Thoracic aorta (tissue), 2 donors: ENCODE measurements at places on chromosomes 16 and 17.

GRCh38 chr17:56624309-56624708 is 30.8 kb downstream of the NOG start:
- DNase-seq, result no peak

GRCh38 chr16:26645614-26646013 is 421.1 kb upstream of the C16orf82 start:
- no peak for DNase-seq

DNA sequence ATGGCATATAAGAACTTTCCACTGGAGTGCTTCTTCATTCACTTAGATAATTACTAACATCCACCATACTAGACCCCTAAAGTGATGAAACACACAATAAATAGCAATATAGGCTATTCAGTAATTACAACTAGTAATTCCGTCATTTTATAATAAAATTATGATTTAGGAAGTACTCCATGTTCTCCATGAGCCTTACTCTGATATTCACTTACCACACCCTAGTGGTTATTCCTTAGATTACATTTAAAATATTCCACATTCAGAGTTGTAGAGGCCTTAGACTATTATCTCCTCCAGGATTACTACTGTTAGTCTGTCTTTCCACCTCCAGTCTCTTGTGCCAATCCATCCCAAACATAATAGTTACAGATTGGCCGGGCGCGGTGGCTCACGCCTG is 62.4 kb downstream of the STH start:
- no peak for DNase-seq

GRCh38 chr16:73058221-73058615 is 10.3 kb upstream of the ZFHX3 start:
- DNase-seq, result no peak

DNA sequence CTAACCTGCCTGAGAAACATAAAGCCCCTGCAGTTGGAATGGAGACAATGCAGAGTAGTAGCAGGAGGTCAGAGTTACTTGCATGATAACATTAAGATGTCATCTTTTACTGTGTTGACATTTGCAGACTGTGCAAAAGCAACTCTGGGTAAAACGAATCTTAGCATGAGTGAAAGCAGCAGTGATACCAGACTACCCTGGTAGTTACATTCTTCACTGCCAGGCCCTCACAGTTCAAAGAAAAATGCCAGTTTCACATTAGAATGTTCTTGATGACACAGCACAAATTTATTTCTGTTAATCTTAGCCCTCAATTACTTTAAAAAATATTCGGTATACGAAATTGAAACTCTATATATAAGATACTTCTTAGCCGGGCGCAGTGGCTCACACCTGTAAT is 12.2 kb downstream of the MPHOSPH6 start:
- DNase-seq, result no peak

DNA sequence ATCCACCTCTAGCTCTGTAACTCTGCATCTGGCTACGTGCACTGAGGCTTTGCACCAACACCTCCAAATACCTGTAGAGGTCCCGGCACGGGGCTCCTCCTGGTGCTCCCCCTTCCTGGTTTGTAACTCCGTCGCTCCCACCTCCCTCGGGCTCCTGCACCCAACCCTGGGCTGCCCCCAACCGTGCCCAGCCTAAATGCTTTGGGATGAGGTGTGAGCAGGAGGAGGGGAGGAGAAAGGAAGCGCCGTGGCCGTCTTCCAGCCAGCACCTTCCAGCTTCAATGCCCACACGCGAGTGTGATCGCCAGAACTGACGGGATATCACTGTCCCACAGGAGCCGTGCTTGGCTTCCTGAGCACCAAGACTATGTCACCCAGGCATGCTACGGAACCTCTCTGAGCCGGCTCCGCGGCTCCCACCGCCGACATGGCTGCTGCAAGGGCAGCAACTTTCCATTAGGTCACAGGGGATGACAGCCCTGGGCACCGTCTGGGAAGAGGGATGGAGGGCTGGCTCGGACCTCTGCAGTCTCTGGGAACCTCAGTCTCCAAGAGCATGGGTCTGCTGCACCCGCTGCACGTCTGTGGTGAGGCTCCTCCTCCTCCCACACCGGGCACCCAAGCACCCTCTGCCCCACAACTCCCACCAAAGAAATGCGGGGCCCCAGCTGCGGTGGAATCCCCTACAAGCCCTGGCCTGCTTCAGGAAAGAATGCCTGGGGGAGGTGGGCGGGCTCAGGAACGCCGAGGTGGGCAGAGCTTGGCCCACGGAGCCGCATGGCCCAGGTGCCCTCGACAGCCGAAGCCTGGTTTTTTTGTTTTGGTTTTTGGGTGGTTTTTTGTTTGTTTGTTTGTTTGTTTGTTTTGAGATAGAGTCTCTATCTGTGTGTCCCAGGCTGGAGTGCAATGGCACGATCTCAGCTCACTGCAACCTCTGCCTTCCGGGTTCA is 6.4 kb upstream of the SLC38A10 start:
- no peak for DNase-seq

GRCh38 chr16:67236563-67237395 is 9.8 kb downstream of the TMEM208 start:
- no peak for DNase-seq

DNA sequence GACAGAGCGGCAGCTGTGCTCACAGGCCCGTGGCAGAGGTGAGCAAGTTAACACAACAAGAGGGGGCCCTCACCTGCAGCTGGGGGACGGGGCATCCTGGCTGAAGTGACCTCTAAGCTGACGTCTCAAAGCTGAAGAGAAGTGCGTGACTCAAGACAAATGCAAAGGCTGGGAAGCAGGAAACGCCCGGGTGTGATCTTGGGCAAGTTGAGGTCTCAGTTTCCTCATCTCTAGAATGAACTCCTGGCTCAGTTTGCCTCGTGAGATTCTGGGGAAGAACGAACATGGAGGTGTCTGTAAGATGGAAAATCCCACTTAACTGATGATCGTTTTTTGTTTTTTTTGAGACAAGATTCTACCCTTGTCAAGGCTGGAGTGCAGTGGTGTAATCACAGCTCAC is 40.1 kb upstream of the C1QL1 start:
- no peak for DNase-seq

DNA sequence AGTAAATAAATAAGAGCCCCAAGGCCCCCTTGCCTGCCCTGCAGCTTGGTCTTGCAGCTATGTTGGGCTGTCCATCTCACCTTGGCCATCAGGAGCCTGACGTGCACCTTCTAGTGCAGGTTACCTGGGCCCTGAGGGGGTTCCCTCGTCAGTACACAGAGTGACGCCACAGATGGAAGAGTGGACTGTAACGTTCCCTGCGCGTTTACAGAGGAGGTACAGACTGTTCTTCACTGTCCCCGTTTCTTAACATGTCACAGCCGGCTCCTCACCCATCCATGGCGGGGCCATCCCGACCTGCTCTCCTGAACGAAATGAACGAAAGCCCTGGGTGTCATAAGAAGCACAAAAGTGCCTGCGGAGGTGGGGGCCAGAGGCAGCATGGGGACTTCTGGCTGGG is 15.9 kb upstream of the FASN start:
- DNase-seq, result no peak

- no peak for DNase-seq
Measured at GRCh38 chr17:4948931-4949320, 596 bp upstream of the PFN1 start.

DNA sequence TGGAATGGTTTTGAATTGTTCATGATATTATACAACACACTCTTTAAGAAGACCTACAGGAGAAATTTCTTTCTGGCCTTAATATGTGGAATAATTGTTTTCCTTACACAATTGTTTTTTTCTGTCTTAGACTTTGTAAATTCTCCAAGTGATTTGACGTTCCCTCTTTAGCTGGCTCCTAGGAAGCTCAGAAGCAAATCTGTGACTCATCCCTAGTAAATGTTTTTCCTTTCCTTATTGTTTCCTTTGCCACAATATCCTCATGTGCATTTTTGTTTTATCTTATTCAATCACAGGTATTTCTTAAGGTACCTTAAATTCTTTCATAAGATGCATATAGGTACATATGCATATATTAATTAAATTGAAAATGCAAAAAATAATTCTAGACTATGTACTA is 13.5 kb downstream of the KIAA0753 start:
- no peak for DNase-seq

GRCh38 chr16:61654962-61655361 is 381.3 kb downstream of the CDH8 start:
- no peak for DNase-seq
